CD4-positive, alpha-beta T cell (primary cell): ENCODE measurements at places on chromosomes 1 and 21.

DNA sequence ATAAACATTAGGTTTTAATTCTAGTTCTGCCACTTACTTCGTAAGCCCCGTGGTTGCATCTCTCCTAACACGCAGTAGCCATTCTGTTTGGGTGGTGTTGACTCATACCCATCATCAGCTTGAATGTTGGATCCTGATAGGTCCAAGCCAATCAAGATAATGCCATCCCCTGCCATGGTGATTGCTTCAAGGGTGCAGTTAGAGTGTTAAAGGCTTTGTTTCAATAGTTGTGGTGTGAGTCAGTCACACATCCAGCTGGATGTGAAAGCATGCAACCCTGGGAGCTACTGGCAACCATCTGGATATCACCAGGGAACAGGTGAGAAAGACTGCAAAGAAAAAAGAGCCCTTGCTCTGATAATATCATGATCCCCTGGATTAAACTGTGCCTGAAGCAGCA lies 69.1 kb downstream of the OMA1 start:
- no peak for DNase-seq

DNA sequence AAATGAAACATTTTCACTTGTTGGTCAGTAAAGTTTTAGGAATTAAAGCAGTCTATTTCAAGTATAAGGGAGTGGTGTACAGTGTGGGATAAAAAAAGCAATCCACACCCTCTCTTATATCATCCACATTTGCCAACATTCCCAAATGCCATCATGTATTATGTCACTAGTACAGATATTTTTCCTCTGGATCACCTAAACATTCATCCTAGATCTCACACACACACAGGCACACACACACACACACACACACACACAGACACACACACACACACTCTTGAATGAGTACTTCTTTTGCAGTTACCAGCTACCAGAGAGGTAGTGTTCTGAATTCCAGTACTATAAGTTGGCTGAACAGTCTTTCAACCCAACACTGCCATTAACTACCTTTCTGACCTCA lies 1369.1 kb upstream of the ADGRL4 start:
- no peak for DNase-seq

DNA sequence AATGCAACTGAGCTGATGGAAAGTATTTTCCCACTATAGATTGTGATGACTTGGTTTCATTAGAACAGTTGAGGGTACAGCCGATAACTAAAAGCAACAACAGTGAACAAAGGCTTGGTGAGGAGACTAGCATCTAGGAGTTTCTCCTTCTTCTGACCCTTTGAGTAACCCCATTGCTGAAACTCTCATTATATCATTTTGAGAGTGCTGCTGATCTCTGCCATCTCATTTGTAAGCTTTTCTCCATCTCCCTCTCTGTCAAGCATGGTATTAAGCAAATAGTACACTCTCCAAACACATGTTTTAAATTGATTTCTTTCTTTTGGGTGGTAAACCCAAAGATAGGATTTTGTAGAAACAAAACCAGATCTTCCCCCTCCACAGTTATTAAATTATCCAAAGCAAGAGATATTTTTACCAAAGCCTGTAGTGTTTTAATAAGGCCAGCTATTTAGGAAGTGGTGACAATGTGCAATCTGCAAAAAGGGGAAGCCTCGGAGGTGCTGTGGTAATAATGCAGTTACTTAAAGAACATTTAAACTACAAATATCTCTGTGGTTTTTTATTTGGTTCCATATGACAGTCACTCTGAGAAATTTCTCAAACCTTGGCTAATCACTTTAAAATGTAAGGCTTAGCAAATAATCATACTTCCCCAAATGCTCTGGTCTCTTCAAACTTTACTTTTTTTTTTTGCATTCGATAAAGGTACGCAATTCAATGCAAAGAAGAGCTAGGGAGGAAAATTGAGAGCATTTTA lies 287.5 kb downstream of the HLX start:
- no peak for DNase-seq

DNA sequence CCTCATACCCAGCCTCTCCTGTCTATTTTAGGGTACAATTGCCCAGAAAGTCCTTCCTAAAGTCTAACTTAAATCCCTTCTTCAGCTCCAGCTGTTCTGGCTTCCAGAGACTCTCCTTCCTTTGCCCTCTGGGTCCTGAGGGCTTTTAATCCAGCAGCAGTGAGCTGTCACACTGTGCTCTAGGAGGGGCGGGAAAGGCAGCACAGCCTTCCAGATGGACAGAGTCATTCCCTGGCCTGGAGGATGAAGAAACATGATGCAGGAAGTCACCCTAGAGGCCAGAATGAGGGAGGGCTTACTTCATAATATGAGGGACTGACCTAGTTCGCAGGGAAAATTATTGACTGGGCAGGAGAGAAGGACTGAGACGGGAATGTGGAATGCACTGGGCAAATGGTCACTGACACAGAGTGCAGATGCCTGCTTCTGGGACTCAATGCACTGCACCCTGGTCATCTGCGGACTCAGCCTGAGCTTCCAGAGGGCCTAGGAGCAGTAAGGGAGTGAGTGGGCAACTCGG lies 1.3 kb downstream of the SH2D2A start:
- no peak for DNase-seq

GRCh38 chr1:174040387-174040786 lies 18.2 kb upstream of the RC3H1 start:
- DNase-seq: no peak

- no peak for DNase-seq
Observed at GRCh38 chr1:96011606-96012005, 710.0 kb upstream of the PTBP2 start.

GRCh38 chr1:23422241-23422877 lies 2.2 kb downstream of the TCEA3 start:
- DNase-seq: no peak

DNA sequence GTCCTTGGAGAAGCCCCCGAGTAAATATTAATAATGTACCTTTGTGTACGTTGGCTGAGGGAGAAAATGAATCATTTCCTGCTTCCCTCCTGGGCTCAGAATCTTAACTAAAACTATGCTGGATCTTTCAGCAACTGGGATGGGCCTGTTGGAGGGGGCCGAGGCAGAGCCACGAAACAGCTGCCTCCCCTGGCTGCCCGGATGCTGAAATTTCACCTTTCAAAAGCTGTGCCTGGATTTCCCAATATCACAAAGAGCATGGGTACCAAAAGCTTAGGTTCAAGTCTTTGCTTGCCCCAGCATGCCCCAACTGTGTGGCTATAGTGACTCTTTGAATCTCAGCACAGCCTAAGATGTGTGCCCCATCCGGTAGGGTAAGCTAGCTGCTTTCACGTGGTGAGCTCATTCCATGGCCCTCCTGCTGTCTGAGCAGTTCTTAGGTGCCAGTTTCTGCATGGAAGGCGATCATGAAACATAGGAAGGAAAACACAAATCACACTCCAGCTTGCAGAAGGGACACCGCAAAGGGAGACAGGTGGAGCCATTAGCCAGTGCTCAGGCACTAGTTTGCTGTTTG lies 473.5 kb downstream of the PTPRU start:
- no peak for DNase-seq

GRCh38 chr1:28456078-28456477 lies 49.8 kb upstream of the RCC1 start:
- no peak for DNase-seq

DNA sequence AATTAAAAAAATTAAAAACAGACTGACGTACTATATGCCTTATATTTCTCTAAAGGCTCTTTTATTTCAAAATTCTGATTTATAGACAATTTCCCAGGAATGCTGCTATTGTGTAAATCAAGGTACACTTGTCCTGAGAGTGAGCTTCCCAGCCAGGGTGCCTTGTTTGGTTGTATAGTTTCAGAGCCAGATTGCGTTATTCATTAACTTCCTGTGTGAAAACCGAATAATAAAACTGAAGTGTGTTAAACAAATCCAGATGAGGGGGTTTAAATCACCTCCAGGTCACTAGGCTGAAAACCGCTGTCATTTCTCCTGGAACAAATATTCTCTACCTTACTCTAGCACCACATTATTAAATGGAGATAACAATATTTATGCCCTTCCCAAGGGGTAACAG lies 68.7 kb downstream of the LMX1A start:
- no peak for DNase-seq

GRCh38 chr1:118661769-118662320 lies 326.3 kb downstream of the TBX15 start:
- DNase-seq: no peak

DNA sequence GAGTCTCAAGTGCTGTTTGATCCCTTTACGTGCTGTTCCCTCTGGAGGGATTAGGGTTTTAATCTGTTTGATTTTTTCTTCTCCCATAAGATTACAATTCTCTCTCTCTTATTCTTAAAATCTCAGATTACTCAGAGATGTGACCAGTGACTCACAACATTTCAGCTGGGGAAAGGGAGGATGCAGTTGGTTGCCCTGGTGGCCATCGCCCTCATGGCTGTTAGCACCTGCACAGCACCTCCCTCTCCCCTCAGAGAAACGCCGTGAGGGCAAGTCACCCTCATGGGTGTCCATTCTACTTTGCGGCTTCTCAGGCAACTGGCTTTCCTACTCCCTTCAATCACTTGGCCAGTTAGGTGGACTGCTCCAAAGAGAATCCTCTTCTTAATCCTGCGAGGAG lies 42.4 kb upstream of the KCNA3 start:
- no peak for DNase-seq

DNA sequence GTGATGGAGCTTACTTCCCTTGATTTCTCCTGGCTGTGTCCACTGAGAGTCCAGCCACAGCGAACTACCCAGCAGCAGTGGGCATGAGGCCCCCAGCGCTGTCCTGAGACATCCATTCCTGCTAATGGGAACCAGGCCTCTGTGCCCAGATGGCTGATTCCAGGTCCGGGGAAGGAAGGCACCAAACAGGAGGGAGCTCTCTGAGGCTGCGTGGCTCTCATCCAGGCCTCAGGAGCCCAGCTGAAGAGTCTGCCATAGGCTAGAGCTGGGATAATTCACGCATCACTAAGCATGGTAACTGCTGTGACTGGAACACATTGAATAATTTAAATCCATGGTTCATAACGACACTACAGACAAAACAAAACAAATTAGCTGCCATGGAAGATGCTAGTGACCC lies 24.7 kb upstream of the LRRC47 start:
- DNase-seq: no peak

DNA sequence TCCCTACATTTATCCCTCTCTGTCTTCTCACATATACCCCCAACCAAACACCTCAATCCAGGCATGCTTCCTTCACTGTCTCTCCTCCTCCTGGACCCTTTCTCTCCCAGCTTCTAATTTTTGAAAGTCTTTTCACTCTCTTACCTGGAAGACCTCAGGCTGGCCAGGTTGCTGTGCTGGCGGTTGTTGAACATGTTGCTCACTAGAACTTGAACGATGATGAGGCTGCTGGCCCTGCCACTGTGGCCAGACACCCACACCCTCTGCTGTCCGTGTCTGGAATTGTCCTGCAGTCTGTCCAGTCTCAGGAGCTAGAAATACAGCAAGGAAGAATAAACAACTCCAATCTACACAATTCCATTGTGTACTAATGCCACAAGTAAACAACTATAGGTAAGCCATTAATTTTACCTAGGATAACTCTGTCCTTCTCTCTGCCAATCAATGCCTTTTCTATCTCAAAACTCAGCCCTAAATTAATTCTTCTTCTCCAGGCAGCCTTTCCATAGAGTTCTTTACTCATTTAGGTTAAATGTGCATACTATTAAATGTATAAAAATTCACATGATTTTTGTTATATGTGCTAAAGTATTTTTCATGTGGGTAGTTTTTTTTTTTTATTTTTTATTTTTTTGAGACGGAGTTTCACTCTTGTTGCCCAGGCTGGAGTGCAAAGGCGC lies 5.1 kb upstream of the CTSK start:
- DNase-seq: no peak

- DNase-seq: no peak
Observed at GRCh38 chr1:218585511-218586184, 240.5 kb downstream of the TGFB2 start.

- no peak for DNase-seq
Observed at GRCh38 chr1:208648146-208648545, 404.0 kb upstream of the PLXNA2 start.

DNA sequence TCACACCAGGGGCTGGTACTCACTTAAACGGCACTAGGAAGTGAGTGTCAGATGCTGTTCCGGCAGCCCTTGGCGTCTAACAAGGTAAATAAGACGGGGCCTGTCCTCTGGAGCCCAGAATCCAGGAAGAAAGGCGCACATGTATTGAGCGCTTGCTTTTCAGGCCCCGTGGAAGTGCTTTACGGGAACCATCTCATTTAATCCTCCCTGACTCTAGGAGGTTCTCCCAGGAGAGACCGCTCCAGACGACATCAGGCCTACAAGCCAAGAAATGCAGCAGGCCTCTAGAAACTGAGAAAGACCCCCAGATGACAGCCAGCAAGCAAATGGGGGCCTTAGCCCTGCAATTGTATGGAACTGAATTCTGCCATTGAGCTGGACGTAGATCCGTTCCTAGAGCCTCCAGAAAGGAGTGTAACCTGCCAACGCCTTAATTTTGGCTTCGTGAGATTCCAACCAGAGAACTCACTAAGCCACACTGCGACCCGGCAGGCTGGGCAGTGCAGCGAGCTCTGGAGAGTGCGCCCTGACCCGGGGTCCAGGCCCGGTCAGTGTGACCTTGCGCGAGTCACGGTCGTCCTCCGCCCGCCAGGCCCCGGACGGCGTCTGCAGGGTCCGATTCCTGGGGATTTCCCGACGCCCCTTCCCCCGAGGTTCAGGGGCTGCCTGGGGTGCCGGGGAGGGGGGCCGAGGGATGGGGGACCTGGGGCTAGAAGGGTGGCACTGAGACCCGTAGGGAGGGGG lies 532 bp upstream of the MANEAL start:
- DNase-seq: no peak

DNA sequence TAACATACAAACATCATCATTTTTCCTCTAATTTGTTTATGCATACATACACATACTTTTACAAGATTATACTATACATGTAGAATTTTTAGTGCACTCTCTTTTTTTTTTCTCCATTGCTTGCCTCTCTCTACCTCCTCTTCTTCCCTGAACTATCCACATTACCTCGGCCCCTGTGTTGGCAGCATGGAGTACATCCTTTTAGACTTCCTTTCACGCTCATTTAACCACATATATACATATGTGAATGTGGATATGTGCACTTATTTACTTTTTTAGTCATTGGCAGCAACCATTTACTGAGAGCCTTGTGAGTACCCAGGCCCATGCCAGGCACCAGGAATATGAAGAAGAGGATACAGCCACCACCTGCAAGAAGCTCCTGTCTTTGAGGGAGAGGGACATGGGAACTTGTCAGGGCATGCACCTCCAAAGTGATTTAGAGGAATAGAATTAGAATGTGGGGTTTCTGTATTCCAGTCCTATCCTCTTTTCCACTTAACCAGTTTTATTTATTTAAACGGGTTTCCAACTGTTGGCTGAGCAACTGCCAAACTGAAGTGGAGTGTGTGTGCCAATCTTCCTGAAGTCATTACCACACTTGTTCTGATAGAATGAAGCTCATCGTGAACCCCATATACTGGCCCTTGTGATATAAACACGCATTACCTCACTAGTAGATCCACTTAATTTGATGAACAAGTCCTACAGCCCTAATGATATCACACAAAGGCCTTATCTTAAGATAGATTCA lies 212.6 kb downstream of the TNR start:
- DNase-seq: no peak
